ENCODE measurements at places on chromosomes 3 and 15. TPM values are rescaled to one million over a fixed set of nuclear protein-coding genes. Genes with fewer than 3 reads are reported as not detected.

Gene RETNLB
- total RNA-seq = not detected

DNA sequence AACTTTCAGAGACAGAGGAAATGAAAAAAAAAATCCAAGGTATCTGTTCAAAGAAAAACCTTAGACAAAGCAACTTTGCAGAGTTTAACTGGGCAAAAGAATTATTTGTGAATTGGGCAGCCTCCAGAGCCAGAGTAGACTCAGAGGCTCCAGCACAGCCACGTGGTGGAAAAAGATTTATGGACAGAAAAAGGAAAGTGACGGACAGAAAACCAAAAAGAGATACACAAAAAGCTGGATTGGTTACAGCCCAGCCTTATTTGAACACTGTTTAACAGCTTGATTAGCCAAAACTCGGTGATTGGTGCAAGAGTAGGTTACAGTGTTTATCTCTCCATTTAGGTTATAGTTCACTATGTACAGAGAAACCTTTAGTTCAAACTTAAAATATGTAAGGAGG, 23.7 kb upstream of the GPD1L start:
- H3K4me1 ChIP-seq = no peaks in the 10 kb centered on the region
- no peak for DNase-seq
- no peak overlapping the region for H3K27ac ChIP-seq
- no peaks in the 10 kb centered on the region for H3K27me3 ChIP-seq

GRCh38 chr3:139317660-139318430, 26.0 kb upstream of the MRPS22 start:
- H3K4me3 ChIP-seq = no peak overlapping the region
- no peaks in the 10 kb centered on the region for H3K4me1 ChIP-seq
- no peak for DNase-seq
- H3K27me3 ChIP-seq = peaks cover 21% of the 10 kb centered on the region
- H3K27ac ChIP-seq = no peak overlapping the region
- no peaks in the 10 kb centered on the region for H3K36me3 ChIP-seq

DNA sequence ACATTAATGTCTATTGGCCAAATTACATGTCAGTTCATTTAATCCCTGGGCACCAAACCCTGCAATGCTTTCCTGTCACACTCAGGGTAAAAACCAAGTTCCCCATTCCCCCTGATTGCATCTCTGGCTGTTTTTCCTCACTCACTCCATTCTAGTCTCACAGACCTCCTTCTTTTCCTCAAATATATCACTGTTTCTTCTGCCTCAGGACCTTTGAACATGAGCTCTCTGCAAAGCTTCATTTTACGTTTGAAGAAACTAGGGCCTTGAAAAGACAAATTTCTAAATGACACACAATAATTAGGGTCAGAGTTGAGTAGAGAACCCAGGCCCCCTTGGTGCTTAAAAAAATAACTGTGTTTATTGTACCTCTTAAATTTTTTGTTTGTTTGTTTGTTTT, 230.6 kb downstream of the THRB start:
- no peaks in the 10 kb centered on the region for H3K4me1 ChIP-seq
- H3K27ac ChIP-seq = no peak overlapping the region
- H3K36me3 ChIP-seq = no peaks in the 10 kb centered on the region

- no peak overlapping the region for H3K4me3 ChIP-seq
- no peak for DNase-seq
- no peaks in the 10 kb centered on the region for H3K27me3 ChIP-seq
- H3K4me1 ChIP-seq = no peaks in the 10 kb centered on the region
- H3K36me3 ChIP-seq = no peaks in the 10 kb centered on the region
These were observed 446.9 kb upstream of the DPPA4 start for GRCh38 chr3:109784285-109784684.

Gene MB21D2
- total RNA-seq = 8.0 TPM

Gene MYLK
- total RNA-seq = 248 TPM

Gene UPK1B
- total RNA-seq = 5.4 TPM
